Activated CD8-positive, alpha-beta memory T cell treated with anti-CD3 and anti-CD28 coated beads for 1 hour (primary cell): ENCODE measurements at places on chromosomes 7 and 10.

DNA sequence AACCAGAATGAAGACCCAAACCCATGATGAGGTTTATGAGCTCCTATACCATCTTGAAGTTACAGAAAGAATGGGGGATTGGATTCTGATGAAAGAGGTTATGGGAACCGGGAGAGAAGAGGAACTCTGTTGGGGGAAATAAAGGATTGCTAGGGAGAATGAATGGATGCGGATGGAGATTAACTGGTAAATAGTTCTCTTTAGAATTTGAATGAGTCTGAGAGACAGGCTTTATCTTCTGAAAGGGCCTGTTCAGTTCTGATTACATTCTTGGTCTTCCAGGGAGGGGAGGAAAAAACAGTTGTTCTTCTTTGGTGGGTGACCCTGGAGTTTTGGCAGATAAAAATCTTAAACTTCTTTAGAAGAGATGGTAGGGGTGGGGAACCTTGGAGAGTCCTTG lies 13.9 kb downstream of the SUGCT start:
- no peak for DNase-seq

DNA sequence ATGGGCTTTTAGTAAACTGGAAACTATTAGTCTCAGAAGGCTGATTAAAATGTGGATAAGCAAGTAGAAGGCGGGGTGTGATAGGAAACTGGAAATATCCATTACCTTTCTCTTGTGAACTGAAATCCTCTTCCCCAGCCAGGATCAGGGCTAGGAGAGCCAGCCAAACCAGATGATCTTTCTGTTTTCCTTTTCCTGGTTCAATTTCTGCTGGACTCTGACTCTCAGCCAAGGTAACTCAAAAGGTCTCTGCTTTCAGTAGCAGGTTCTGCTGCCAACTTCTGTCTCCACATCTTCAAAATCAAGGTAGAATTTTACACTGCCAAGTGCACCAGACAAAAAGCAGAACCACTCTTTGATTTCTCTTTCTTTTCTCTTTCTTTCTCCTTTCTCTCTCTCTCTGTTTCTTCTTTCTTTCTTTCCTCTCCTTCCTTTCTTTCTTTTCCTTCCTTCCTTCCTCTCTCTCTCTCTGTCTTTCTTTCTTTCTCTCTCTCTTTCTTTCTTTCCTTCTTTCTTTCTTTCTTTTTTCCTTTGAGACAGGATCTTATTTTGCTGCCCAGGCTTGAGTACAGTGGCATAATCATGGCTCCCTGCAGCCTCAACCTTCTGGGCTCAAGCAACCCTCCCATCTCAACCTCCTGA lies 30.8 kb downstream of the OTUD1 start:
- no peak for DNase-seq

DNA sequence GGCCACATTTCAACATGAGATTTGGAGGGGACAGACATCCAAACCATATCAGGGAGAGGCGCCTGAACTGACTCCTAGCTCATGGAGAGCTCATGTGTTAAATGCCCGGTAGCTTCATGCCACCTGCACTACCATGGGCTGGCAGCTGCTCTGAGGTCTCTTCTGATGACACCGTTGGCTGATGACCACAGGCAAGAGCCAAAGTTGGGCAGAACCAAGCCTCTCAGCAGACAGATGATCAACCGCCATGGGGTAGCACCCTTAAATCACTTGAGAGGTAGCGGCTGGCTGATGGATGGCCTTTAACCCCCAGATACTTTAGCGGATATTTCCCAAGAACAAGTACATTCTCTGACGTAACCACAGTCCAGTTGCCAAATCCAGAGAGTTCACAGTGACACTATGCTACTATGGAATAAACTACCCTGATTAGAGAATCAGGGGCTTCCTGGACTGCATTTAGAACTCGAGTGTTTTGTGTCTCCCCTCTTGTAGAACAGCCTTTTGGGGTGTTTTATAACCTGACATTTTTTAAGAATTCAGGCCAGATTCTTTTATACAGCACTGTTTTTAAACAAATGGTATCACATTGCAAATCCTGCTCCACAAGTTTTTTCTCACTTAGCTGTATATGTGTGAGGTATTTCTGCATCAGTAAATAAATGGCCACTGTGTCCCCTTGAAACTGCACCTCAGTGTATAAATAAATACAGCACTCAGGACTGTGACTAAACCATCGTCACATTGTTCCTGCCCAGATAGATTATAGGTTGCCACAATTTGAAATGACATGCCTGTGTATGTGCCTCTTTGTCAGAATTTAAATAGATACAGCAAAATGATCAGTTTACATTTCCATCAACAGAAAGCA lies 30.8 kb upstream of the DRGX start:
- no peak for DNase-seq

- no peak for DNase-seq
These were observed 841.5 kb downstream of the ANKRD7 start for GRCh38 chr7:119065966-119066365.

DNA sequence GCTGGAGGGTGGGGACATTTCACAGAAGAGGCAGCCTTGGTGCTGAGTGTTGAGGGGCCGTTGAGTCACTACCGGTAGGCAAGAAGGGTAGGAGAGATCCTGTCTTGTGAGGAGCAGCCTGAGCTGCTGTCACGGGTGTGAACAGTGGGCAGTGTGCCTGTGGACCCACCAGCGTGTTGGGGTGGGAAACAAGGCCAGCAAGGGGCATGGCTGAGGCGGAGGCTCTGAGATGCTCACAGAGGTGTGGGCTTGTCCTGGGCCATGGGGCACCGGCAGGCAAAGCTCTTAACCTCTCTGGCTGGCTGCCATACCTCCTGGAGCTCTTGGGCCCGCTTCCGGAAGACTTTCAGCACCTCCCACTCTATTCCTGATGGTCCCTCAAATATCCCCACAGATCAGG lies 33.6 kb upstream of the SMARCD3 start:
- DNase-seq, result no peak

DNA sequence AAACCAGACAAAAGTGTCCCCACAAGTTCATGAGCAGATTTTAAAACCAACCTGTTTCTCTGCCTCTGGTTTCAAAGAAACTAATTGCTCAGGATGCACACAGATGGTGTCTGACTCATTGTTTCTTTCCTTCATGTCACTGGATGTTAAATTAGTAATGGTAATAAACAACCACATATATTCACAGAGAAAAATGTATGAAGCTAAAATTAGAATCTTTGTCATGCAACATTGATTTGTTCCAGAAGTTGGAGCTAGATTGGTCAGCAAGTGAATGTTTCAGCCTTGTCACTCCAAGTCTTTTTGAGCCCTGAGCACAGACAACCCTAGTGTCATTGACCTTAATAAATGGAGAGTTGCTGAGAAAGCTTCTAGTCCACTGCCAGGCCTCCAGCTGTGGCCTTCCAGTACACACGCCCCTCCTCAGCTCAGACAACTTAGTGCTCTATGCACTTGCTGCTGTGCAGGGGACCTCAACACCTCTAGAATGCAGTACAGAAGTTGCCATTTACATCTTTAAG lies 175.9 kb downstream of the CCDC71L start:
- no peak for DNase-seq

DNA sequence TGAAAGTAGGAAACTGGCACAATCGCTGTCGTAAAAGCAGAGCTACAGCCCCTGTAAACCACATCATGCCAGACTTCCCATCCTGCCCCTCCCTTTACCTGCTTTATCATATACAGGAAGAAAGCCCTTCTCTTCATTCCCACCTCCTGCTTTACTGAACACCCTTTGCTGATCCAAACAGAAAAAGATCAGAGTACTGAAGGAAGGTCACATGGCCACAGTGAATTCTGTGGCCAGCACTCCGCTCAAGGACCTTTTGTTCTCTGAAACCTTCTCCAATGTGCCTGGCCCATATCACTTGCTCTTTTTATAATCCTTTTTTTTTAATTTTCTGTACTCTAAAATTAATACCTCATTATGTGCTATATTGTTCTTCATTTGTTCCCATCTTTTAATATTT lies 108.8 kb upstream of the LRGUK start:
- no peak for DNase-seq

DNA sequence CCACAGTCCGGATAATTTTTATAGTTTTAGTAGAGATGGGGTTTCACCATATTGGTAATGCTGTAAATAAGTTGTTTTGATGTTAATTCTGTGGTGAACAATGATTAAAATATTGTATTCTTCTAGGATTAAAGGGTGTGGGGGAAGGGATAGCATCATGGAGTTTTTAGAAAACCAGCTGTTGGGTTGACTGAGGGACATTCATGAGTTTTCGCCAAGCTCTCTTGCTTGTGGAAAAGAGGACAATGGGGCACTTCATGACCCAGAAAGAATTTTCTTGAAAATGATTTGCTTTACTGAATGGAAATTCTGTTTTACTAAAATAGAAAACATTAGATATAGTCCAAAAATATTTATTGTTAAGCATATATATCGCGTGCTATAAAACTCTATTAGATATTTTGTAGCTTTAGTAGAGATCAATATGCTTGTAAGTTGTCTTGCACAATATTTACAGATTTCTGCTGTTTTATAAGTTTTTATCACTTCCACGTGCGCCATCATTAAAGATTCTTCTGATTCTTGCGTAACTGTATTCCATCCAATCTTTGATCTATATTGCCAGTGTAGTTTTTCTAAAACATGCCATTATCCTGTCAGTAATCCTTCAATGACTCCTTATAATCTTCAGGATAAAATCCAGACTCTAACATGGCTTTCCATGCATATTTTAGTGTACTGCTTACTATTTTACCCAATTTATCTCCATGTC lies 41.8 kb downstream of the LCOR start:
- DNase-seq, result no peak

- no peak for DNase-seq
These were observed 148.4 kb downstream of the TMEM26 start for GRCh38 chr10:61304746-61305145.

DNA sequence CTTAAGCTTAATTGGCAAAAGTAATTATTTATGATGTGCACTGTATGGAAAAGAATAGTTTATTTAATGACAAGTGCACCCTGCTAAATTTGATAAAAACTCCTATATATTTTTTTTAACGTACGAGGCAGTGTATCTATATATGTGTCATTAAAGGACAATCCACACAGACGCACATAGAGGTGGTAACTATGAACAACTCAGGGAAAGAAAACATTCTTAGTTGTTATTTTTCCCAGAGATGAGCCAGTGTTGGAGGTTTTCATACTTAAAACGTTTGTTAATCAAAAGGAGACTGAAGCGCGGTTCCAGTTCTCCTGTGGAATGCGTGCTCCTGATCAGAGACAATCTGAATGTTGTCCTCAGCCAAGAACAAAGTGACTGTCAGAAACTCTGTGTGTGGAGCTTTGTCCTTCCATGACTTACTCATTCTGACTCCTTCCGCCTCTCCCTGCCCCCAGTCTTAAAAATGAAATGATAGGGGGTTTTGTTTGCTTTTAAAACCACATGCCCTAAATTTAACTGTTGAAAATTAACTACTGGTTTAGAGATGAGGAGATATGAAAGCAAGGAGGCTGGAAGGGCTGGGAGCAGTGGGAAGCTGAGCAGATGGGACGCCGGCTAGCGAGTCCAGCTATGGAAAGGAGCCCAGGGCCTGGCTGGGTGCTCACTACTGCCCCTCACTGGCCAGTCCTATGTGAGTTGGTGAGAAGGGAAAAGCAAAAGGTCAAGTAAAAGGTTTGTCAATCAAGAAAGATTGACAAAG lies 99.6 kb downstream of the SVIL start:
- no peak for DNase-seq

- no peak for DNase-seq
These were observed 311.4 kb upstream of the AKR1E2 start for GRCh38 chr10:4514445-4515108.

DNA sequence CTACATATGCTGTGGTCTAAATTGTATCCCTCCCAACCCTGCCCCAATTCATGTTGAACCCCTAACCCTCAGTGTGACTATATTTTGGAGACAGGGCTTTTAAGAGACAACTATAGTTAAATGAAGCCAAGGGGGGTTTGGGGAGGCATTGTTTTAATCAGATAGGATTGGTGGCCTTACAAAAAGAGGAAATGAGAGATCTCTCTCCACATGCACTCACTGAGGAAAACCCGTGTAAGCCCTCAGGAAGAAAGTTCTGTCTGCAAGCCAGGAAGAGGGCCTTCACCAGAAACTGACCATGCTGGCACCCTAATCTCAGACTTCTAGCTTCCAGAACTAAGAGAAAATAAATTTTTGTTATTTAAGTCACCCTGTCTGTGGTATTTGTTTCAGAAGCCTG lies 276.7 kb downstream of the KIF20B start:
- DNase-seq, result no peak

DNA sequence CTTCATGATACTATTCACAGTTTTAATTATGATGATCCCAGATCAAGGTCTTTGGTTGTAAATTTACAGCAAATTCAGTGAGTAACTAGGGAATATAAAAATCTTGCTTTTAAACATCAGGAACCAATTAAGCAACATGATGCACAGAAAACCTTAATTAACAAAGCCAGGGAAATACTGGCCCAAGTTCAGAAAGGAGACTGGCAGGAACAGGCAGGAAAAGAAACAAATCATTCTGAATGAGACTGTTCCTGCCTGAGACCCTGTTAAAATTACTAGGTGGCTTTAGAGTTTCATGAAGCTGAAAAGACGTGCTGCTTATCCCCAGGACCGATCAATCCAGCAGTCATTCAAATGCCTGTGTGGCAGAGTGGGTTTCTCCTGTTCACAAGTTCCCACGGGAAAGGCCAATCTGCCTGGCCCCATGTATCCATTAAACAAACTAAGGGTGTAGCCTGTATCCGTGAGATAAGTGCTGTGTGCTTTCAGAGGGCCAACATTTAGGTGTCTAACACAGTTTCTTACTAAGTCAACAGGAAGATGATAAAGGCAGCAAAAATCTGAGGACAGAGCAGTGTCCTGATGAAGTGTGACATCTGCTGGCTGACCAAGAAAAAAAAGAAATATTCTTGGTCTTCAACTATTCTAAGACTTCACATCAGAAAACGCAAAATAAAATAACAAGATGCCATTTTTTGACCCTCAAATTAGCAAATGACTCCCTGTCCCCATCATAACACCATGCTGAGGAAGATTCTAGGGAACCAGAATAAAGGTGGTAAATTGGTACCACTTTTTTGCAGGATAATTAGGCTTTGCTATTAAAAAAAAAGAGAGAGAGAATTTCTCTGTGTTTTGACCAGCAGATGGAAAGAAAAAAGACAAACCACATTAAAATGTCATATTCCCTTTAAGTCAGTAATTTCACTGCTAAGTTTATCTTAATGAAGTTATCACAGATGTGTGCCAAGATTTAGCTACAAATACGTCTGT lies 34.2 kb downstream of the PUS7 start:
- DNase-seq, result no peak

DNA sequence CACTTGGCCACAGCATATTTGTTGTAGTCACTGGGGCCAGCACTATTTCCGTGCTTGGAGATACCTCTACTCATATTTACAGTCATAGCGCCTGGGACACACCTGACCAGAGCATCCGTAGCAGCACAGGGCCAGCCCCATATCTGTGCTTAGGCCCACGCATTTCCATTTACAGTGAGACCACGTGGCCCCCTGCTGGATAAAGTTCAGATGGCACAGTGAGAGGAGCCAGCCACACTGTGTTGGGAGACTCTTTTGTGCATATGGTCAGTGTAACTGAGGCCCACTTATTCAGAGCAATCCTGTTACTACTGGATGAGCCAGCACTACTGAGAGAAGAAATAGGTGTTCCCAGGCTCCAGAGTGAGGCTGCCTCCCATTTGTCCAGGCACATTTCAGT lies 455.3 kb downstream of the REEP3 start:
- DNase-seq, result no peak
